Prostate gland (tissue), 2 donors: ENCODE measurements at places on chromosomes 3 and 15. TPM values are rescaled to one million over a fixed set of nuclear protein-coding genes. Genes with fewer than 3 reads are reported as not detected.

Gene VPS33B
- total RNA-seq, result 18.3 TPM

Gene ANKRD63
- total RNA-seq, result not detected

Gene DUOXA2
- not detected for total RNA-seq

Gene GP5
- not detected for total RNA-seq

Gene HOMER2
- total RNA-seq, result 234 TPM

Gene CYP19A1
- total RNA-seq, result 4.4 TPM

Gene FGF7
- 11.5 TPM for total RNA-seq

Gene KBTBD13
- 0.57 TPM for total RNA-seq

Gene PAQR5
- total RNA-seq, result 1.2 TPM

Gene EFHB
- total RNA-seq, result 4.1 TPM

Gene ITGB5
- total RNA-seq, result 123 TPM

Gene NR1I2
- total RNA-seq, result 0.85 TPM

Gene RUVBL1
- total RNA-seq, result 28.1 TPM

Gene RTP3
- 0.68 TPM for total RNA-seq

Gene PARP9
- total RNA-seq, result 30.4 TPM

Gene CCR9
- not detected for total RNA-seq

Gene TMF1
- total RNA-seq, result 24.9 TPM

Gene ALDH1A2
- 8.2 TPM for total RNA-seq

Gene ADAMTS9
- 31.0 TPM for total RNA-seq

Gene GOLGA6B
- total RNA-seq, result not detected

Gene RETNLB
- total RNA-seq, result not detected
